Activated T-cell treated with anti-CD3 and anti-CD28 coated beads for 24 hours (primary cell): ENCODE measurements at places on chromosomes 4 and X.

DNA sequence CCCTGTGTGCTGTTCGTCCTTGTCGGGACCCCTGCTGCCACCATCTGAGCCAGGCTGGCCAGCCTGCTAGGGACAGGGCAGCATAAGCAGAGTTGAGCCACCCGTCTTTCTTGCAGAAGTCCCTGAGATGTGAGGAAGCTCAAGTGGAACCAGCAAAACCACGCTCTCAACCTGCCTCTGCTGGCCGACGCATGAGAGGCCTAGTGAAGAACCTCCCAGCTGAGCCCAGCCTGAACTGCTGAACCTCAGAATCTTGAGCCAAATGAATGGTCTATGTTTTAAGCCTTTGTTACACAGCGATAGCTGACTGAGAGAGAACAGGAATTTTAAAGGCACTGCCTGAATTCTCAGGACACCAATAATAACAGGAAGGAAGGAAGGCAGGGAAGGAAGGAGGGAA is 98.9 kb upstream of the ADRA2C start:
- no peak for DNase-seq

DNA sequence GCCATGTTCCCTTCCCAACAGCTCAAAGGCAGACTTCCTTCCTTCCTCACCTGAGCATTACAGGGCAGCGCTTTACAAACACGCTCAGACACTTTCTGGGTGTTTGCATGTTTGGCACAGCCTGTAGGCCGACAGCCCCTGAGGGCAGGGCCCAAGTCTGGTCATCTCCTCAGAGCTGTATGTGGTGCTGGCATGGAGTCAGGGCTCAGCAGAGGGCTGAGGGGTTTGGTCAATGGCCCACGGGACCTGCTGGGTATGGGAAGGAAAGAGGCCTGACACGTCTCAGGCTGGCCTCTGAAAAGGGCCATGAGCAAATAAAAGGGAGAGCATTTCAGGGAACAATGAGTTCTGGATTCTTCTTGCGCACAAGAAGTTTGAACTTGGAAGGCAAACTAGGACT is 73.8 kb upstream of the MAP3K15 start:
- DNase-seq: no peak

DNA sequence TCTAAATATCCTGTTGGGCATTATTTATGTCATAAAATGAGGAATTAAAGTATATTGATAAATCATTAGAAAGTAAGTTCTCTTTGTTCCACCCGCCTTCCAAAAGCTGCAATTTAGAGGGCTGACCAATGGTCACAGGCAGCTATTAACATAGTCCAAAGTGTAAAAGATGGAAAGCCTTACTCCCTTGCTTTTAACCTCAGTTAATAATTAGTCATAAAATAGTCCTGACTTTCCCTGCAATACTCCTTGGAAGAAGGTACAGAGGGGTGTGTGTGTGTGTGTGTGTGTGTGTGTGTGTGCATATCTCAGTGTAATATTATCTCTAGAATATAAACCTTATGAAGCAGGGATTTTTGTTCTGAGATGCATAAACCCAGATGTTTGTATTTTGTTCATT is 275.4 kb downstream of the FAT4 start:
- DNase-seq: no peak

DNA sequence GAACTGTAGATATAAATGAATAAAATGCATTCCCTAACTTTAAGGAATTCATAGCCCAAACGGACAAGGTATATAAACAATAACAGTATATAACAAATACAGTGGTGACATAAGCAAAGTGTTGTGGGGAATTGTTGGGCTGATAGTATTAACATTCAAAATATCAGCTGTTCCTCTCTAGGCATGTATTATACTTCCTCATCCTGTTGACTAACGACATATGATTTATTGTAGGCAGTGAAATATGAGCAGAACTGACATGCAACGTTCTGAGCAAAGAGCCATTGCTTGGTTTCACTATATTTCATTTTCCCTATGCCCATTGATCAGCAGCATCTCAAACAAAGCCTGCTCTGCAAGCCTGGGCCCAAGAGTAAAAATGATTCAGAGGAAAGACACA is 143.9 kb downstream of the PTCHD1 start:
- DNase-seq: no peak

DNA sequence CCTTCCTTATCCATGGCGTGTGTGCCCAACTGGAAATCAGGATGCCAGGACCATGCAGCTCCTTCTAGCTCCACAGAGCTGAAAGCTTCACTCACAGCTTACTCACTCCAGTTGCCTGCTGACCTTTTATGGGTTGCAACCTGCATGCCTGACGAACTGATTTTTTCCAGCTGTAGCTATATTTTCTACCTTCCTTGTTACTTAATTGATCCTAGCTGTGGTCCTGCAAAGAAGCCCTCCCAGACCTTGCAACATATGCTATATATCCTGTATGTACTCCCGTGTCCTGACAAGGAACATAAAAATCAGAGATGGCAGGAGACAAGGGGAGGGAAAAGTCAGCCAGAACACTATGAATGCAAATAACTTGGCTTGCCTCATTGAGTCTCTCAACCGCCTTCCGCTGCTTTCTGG is 135.3 kb upstream of the LDB2 start:
- no peak for DNase-seq
